NCI-H510A treated with DMSO at 0.1 percent for 48 hours (cell line): ENCODE measurements at places on chromosomes 11 and 22.

DNA sequence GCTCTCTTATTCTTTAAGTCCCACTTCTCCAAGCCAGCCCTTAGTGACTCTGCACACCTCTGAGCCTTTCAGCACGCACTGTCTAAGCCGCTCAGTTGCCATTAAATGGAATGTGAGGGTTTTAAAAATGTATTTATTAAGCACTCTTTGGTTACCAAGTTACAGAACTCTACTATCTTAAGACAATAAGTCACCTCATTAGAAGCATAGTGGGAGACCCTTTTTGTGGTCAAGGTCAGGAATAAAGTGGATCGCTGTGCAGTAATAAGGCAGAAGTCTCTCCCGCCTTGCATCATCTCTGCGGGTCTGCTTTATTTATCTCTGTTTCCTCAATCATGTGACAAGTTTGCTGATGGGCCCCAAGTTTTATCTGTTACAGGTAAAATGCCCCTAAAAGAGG lies 11.9 kb downstream of the SLC25A18 start:
- no peak for DNase-seq

- peak; percentile 78 for DNase-seq
Observed at GRCh38 chr11:128604723-128605122, 17.4 kb upstream of the ETS1 start.

DNA sequence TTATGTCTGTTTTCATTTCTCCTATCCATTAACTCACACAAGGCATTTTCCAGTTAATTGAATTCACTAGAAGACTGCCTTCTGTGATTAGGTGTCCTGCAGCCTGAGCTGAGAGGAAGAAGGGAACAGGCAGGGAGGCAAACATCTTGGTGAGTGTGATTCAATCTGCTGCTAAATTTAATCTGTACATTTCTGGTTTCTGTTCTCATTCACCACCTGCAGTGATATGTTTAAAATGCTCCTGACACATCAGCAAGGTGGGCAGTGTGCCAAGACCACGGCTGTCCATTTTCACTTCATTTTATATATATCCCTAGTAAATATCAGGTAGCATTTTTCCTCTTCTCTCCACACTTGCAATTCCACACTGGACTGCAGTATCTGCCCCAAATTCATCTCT lies 416.5 kb downstream of the TMEM135 start:
- no peak for DNase-seq

DNA sequence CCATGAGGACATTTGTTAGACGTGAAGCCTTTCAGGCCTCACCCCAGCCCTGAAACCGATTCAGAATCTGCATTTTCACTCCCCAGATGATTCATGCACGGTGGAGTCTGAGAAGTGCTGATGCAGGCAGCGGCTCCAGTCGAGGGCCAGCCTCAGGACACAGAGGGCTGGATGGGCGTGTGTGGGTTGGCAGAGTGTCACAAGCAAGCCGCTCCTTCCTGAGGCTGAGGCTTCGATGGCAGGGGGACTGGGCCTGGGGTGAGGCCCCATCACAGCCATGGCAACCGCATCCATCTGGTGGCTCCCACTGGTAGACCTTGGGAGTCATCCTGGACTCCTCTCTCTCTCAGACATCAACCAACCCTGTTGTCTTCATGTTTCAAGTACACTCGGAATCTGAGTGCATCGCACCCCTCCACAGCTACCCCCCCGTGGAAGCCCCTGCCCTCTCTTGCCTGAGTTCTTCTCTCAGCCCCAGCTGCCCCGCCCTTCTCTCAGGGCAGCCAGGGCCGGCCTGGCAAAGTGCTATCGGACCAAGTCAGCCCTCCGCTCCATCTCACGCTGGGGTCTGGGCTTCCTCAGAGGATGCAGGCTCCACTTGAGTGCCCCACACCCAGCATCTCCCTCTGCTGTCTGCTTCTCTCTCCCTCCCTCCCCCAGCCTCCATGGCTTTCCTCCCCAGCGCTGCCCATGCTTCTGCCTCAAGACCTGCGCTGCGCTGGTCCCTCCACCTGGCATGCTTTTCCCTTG lies 10.6 kb downstream of the KCNC1 start:
- no peak for DNase-seq

- no peak for DNase-seq
Observed at GRCh38 chr22:24391836-24392217, 35.6 kb upstream of the ADORA2A start.

GRCh38 chr11:26194881-26195280 lies 137.0 kb upstream of the ANO3 start:
- DNase-seq: no peak

GRCh38 chr22:23125512-23126103 lies 16.2 kb downstream of the RSPH14 start:
- no peak for DNase-seq

- DNase-seq: no peak
Observed at GRCh38 chr11:34311126-34311525, 46.7 kb downstream of the ABTB2 start.

DNA sequence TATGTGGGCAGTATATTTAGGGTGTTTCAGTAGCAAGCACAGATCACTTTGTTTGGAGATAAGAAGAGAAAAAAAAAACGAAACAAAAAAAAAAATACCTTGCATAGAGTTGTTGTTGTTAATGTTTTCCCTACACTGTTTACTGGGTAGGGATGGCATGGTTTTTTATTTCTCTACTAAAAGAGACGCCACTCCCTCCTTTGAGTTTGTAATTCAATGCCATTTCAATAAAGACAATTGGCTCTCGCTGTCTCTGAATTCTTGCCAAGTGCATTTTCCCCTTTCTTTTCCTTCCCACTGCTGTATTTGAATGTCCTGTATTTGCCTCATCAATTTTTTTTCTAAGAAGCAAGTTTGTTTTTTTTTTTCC lies 213.9 kb upstream of the UBASH3B start:
- DNase-seq: no peak
